Bronchial epithelial cell (primary cell): ENCODE measurements at places on chromosomes 7 and 10. TPM values are rescaled to one million over a fixed set of nuclear protein-coding genes. Genes with fewer than 3 reads are reported as not detected.

Gene ANKRD61
- 0.26 TPM in 1 of 2 replicates, not detected in the other for total RNA-seq

Gene CTAGE8
- 1.7 and 2.4 TPM in 2 replicates for total RNA-seq

Gene EN2
- not detected in 2 replicates for total RNA-seq

Gene CALML5
- total RNA-seq, result 0.79 and 4.4 TPM in 2 replicates

Gene TCAF1
- total RNA-seq, result 12.3 and 17.6 TPM in 2 replicates

Gene GDF2
- total RNA-seq, result not detected in 2 replicates

Gene ITPRID1
- total RNA-seq, result not detected in 2 replicates
